ENCODE measurements at places on chromosomes 5 and 9.

GRCh38 chr5:151458314-151458713 is 10.9 kb downstream of the SLC36A1 start:
- no peak for DNase-seq

DNA sequence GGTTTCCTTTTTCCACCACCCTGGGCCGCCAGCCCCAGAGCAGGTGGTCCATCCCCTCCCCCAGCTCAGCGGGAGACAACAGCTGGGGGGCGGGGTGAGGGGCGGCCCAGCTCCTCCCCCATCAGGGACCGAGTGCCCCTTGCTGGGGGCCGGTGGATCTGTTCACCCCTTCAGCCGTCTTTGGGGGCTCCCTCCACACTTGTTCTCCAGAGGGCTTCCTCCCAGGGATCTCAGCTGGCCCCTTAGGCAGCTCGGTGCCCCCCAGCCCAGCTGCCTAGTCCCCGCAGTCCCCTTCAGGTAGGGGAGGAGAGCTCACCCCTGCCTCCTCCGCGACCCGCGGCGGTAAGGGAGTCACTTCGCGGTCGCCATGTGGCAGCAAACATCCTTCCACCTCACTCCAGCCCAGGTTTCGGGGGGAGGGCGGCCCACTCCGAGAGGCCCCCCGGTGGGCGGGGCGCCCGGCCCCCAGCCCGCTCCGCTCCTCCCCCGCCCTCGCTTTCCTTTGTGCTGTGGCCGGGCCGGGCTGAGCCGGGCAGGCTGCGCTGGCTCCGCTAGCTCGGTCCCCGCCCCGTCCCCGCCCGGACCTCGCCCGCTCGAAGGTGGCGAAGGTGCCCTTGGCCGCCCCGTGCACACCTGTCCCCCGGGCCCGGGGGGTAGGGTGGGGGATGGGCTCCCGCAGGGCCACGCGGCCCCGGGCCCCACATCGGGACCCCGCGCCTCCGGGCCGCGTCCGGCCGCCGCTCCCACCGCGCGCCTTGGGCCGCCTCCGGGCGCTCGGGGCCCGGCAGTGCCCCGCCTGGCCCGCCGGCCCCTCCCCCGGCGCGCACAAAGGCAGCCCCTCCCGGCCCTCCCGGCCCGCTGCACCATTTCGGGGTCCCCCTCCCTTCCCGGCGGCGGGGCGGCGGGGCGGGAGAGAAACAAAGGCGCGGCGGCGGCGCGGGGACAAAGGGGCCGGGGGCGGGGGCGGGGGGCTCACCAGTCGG is 683 bp downstream of the DBN1 start:
- DNase-seq = no peak

DNA sequence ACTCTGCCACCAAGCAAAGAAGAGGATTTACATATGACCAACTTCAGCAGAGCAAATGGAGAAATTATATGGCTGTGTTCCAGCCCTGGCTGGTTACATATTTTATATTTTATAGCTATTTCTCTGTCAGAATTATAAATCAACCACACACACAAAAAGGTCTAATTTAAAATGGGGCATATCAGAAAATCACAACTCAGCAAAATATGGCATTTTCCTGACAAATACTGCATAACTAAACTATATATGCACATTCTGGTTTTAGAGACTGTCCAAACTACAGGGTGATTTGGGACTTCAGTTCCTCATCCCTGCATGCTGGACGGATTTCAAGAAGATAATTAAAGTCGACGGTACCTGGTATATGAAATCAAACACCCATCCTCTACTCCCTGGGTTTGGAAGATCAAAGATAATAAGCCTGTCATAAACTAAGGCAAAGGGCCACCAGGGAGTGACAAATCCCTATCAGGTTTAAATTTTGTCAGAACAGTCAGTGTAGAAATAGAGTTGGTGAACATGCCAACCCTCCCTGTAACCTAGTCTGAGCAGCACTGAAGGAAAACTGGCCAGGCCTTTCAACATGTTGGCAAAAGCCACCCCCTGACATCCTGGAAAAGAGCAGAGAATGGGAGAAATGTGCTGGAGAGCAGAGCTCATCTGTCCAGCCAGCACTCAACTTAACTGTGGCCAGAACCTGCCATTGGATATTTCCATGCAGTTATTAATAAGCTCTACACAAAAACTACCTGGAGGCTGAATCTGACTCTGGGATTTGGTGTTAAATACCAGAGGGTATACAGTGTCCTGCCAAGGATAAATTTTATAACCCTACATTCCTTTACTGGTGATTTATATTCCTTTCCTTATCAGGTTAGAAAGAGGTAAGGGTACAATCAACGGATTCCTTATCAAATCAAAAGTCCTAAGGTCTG is 235.7 kb downstream of the ENC1 start:
- no peak for DNase-seq

DNA sequence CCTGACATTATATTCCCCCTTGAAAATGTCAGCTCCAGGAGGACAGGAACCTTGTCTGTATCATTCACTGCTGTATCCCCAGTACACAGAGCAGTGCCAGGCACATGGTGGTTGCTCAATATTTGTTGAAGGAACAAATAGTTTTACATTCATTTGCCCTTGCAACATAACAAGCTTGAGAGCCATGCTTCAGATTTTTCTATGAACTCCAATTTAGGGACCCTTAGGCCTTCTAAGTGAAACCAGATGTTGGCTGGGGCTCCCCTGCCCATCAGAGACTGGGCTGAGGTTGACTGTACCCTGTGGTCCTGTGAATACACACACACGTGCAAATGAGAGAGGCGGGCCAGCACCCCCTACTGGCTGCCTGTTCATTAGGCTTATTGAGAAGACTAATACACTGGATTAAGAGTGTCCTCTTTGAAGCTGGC is 214.9 kb upstream of the WWC1 start:
- DNase-seq = no peak

GRCh38 chr5:96615223-96615622 is 47.0 kb upstream of the CAST start:
- DNase-seq = no peak

- no peak for DNase-seq
These were observed 445.0 kb upstream of the PIK3R1 start for GRCh38 chr5:67770431-67771025.

GRCh38 chr5:16593013-16593412 is 23.8 kb downstream of the RETREG1 start:
- no peak for DNase-seq

DNA sequence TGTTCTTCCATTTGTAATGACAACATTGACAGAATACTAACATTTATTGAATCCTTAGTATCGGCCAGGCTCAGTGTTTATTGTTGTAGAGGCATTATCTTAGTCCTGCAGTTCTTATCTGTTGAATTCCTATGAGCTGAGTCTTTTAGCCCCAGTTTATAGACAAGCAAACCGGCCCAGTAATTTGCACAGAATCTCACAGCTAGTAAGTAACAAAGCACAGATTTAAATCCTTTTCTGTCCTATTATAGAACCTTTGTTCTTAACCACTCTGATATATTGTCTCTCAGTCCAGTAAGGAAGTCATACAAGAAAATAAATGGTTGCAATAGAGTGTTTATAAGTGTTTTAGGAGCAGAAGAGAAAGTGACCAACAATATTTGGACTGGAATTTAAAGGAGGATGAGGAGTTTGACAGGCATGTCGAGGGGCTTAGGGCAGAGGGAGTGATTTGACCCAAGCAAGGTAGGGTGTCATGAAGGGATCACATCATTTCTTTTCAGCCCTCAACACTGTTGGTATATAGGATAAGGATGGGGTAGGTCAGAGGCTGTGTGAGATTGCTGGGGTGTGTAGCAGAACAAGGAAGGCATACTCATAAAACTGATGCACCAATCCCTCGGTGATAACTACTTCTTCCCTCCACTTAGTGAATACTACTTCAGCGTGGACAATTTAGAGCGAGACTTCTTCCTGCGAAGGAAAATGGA is 39.5 kb downstream of the LARP1 start:
- DNase-seq = no peak

- no peak for DNase-seq
These were observed 7.0 kb upstream of the SPOUT1 start for GRCh38 chr9:128836509-128837145.

- no peak for DNase-seq
These were observed 19.9 kb upstream of the TMEM250 start for GRCh38 chr9:136138566-136138965.

DNA sequence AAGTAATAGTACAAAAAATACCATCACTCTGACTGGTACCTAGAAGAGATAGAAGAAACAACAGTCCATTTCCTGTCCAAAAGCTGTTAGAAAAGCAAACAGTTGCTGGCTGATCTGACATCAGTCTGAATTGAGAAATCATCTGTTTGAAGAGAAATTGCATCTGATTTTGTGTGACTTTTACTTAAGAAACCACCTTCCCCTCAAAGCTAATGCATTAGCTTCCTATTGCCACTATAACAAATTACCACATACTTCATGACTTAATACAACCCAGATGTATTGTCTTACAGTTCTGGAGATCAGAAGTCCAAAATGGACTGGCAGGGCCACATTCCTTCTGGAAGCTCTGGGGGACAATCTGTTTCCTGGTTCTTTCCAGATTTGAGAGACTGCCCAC is 385.9 kb upstream of the TLE4 start:
- DNase-seq = no peak

- DNase-seq = no peak
These were observed 19.2 kb upstream of the SMC2 start for GRCh38 chr9:104074876-104075275.

GRCh38 chr5:144142139-144142823 is 28.2 kb downstream of the YIPF5 start:
- DNase-seq = peak; percentile 36

Data from Panc1 (cell line).